ENCODE measurements at places on chromosomes 11 and 22.

DNA sequence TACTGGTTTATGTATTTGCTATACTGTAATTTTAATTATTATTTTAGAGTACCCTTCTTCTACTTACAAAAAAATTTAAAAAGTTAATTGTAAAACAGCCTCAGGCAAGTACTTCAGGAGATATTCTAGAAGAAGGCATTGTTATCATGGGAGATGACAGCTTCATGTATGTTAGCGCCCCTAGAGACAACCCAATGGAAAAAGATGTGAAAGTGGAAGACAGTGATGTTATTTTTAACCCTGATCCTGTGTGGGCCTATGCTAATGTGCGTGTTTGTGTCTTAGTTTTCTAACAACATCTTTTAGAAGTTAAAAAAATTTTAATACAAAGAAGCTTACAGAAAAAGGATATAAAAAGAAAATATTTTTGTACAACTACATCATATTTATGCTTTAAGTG is 205.0 kb downstream of the FAM76B start:
- no peak for DNase-seq

GRCh38 chr11:77669848-77670511 is 32.4 kb upstream of the CLNS1A start:
- DNase-seq, result no peak

DNA sequence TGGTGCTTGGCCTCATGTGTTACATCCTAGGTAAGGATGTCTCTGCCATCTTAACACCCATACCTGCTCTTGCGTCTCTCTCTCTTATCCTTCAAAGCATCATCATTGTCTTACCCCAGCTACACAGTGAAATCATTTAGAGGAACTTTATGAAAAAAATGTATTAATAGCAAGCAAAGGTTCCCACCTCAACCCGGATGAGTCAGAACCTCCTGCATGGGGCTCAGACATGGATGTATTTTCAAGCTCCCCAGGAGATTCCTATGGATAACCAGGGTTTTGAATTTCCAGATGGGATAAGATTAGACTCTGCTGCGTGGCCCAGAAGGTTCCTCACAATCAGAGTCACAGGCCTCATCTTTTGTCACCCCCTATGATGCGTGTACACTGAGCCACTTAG is 89.1 kb upstream of the NNMT start:
- DNase-seq, result peak; percentile 6

DNA sequence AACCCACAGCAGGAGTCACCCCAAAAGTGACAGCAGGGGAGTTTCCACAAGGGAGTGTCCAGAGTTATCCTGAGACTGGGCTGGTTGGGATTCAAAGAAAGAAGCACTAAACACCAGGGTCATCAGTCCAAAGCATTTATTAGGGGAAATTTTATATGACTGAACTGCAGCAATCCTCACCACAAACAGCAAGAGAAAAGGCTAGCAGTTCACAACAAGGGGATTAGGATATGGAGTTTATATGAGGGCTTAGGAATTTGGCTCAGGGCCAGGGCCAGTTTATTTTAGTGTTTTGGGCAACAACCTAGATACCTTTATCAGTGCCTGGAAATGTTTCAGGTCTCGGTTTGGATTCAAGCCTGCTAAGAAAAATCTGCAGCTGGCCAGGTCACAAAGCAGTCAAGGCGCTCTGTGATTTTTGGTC is 4.6 kb upstream of the TMEM126A start:
- no peak for DNase-seq

DNA sequence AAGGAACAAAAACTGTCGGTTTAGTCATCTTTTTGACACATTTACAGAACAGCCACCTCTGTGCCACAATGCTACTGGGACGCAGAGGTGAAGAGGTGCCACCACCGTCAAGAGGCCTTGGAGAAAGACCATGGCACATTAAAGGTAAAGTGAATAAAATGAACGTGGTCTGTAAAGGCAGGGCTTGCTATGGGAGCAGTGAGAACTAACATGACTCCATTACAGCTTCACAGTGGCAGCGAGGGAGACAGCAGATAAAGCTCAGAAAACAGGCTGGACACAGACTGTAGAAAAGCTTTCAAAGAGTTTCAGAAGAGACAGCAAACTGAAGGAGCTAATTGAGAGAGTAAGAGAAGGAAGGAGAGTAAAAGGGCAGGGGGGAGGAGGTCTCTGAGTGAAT is 102.9 kb downstream of the GAB2 start:
- no peak for DNase-seq

DNA sequence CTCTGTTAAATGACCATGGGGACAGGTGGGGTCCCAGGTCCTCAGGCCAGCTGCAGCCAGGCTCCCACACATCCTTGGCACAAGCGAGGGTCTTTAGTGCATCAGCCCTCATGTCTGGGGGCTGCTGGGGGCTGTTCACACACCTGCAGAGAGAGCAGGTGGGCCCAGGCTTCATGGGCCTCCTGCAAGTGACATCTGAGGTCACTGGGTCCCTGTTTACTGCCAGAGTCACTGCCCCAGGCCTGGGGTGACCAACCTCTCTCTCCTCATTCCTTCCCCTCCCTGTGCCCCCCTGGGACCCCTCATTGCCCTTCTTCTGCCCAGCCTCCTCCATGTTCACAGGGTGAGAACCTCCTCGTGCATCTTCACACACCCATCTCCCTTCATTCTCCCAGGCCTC is 92.4 kb downstream of the RTL6 start:
- DNase-seq, result no peak

DNA sequence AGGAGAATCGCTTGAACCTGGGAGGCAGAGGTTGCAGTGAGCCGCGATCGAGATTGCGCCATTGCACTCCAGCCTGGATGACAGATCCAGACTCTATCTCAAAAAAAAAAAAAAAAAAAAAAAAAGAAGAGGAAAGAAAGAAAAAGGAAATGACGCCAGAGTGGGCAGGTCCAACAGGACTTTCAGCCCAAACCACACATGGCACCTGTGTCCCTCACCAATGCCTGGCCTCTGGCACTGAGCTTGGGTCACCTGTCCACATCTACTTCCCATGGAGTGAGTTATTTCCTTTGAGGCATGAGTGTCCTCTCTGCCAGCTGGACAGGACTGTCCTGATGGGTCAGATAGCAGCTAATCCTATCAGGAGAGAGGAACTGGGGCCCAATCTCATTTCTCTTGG is 15.2 kb upstream of the GCAT start:
- DNase-seq, result no peak

DNA sequence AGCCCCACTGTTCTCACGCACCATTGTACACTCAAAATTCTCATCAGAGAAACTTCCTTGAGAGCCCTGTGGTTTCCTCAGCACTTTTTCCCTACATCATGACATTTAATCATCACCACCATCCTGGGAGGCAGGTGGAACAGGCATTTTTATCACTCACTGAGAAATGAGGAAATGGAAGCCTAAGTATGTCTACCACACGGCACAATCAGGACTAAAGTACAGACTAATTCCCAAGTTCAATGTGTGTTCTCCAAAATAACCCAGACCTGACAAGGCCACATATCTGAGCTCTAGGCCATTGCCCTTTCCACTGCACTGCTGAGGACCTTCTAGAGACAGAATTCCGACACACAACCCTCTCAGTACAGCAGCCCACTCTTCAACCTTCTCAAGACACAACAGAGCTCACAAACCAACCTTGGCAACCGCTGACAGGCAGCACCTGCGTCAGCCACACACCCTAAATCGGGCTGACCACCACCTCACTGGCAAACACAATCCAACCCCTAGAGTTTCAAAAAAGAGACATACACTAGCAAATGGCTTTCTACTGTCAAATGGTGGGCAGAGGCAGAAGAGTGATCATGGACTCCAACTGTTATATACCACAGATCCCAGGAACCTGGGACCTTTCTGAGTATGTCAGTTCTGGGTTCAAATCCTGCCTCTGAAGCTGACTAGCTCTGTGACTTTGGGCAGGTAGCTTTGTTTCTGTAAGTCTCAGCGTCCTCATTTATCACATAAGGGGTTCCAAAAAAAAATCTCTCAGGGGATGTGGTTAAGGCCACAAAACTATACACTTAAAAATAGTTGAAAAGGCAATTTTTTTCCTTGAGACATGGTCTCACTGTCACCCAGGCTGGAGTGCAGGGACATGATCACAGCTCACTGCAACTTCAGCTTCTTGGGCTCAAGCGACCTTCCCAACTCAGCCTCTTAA is 16.3 kb downstream of the SMCO4 start:
- DNase-seq, result no peak

DNA sequence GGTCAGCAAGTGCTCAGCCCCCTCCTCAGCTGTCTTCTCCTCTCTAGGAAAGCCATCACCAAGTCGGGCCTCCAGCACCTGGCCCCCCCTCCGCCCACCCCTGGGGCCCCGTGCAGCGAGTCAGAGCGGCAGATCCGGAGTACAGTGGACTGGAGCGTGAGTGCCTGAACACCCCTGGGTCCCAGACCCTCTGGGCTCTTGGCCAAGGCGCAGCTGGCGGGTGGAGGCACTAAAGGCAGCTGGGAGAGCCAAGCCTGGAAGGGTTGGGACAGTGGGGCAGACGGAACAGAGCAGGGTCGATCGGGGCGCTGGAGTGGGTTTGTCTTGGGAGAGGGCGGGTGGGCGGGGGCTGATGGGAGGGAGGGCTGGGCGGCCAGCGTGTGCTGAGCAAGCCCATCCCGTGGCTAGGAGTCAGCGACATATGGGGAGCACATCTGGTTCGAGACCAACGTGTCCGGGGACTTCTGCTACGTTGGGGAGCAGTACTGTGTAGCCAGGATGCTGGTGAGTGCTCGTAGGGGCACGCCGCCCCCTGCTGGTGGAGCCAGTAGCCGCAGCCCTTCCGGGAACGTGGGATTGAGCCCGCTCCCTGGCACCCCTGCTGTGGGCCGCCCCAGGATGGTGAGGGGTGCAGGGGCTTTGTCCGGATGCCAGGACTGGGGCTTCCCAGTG is 14.1 kb upstream of the MDK start:
- DNase-seq, result peak; percentile 49

GRCh38 chr11:78664636-78665035 is 90.0 kb upstream of the NARS2 start:
- no peak for DNase-seq

GRCh38 chr11:69402251-69402887 is 79.1 kb upstream of the LINC01488 start:
- no peak for DNase-seq

DNA sequence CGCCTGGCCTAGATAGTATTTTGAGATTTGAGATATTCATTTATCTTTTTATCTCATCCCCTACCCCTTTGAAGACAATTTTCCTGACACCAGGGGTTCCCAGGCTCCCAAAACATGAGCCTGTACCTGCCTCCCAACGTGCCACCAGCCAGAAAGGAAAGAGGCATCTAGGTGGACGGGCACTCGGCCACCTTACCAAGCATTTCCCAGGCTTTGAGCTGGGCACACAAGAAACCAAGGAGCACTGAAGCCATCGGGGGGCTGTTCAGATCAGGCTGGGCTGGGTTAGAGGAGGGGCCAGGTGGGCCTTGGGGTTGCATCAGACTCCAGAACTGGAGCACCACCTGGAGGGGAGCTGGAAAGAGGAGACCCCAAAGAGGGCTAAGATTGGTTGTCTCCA is 28.5 kb upstream of the BAIAP2L2 start:
- no peak for DNase-seq

DNA sequence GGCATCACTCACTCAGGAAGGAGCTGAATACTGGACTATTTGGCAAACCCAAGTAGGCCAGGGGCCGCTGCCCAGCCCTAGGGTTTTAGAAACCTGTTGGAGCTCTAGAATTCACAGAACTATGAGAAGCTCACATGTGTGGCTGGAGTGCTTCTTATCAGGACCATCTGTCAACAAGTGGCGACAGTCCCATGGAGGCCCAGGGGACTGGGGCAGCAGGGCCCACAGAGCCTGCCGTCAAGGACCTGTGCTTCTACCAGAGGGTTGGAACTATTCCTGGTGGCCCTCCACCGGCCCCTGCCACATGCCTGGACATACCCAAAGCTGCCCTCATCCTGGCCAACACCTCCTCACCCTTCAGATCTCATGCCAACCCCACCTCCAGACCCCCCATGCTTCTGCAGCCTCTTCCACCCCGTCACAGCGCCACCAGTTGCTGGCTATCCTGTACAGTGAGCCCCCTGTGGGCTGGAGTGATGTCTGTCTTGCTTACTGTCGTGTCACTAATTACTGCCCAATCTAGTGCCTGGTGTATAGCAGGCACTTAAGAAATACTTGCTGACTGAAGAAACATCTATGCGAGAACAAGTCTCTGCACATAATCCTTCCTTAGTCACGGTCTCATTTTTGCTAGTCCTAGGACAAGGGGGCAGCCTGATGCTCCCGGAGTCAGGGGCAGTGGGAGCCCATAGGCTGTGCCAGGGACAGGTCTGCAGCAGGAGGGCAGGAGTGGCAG is 27.2 kb upstream of the RASL10A start:
- no peak for DNase-seq

DNA sequence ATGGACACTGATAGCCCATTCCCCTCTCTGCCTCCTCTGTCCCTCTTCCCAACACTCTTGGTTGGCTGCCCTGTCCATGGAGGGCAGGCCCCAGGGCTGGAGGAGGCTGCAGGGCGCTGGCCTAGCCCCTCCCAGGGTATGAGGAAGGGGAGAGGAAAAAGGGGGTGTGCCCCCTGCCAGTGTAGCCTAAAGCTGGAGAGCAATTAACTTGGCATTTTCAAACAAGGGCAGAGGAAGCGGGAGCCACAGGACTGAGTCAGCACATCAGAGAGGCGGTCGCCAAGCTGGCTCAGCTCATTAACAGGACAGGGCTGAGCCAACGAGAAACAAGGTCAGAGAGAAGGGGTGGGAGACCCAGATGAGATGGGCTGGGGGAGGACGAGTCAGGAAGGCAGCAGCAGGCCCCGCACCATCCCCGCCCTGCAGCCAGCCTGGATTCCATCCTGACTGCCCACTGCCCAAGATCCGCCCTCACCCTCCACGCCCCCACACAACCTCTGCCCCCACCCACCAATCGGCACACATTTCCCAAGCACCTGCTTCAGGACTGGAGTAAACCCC is 76.3 kb downstream of the BUD13 start:
- DNase-seq, result peak; percentile 11

DNA sequence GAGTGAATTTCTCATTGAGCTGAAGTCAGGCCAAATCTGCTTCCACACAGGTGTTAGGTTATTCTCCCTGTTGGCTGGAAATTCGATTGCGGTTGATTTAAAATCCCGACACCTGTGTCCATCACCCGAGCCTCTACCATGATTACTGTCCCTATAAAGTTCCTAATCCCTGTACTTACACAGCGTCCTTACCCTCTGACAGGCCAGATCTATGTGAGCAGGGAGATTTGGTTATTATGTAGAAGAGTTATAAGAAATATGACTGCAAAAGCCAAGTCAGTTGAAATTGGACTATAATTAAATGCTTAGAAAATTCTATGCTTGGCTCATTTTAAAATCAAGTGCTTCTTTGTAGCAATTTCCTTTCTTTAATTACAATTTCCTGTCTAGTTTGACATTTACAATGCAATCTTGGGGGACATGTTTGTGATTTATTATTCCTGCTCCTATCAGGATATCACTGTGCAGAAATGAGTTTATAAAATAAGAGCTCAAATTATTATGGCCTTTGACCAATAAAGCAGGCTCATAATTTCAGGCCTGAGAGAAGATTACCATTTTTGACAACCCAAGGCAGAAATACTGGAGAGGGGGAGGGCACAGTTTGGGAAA is 32.5 kb upstream of the LMO1 start:
- DNase-seq, result no peak

- peak; percentile 37 for DNase-seq
Observed at GRCh38 chr11:128379587-128380580, 207.5 kb downstream of the ETS1 start.

GRCh38 chr11:17475666-17476316 is 854 bp downstream of the ABCC8 start:
- DNase-seq, result no peak

Data from fibroblast of upper back skin (primary cell).